ENCODE measurements at places on chromosomes 6 and 20.

DNA sequence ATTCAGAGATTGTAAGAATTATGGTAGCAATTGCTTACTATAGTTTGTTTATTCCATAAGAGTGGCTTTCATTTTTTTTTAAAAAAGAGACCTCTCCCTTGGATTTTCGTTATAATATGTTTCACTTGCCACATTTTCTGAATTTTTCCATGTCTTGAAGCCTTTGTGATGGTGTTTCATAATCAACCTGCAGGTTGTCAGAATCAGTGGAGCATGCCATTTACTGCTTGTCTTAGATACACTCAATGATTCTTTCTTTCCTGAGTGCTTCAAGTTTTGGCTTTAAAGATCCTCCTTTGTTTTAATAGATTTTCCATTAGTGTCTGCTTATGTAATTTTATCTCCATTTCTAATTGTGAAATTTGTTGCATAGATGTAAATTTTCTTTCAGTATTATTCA is 31.2 kb downstream of the KCNQ5 start:
- DNase-seq, result no peak

GRCh38 chr6:156543431-156543830 is 233.7 kb upstream of the ARID1B start:
- no peak for DNase-seq

GRCh38 chr6:33120001-33120400 is 44.2 kb downstream of the HLA-DPB1 start:
- DNase-seq, result no peak

GRCh38 chr20:9225879-9226278 is 157.0 kb downstream of the PLCB4 start:
- DNase-seq, result peak; percentile 70

GRCh38 chr20:48246061-48246790 is 460.9 kb upstream of the SULF2 start:
- no peak for DNase-seq
